ENCODE measurements at places on chromosomes 12 and 14.

GRCh38 chr12:104494137-104494792, 37.5 kb downstream of the CHST11 start:
- peak; percentile 80 for DNase-seq

DNA sequence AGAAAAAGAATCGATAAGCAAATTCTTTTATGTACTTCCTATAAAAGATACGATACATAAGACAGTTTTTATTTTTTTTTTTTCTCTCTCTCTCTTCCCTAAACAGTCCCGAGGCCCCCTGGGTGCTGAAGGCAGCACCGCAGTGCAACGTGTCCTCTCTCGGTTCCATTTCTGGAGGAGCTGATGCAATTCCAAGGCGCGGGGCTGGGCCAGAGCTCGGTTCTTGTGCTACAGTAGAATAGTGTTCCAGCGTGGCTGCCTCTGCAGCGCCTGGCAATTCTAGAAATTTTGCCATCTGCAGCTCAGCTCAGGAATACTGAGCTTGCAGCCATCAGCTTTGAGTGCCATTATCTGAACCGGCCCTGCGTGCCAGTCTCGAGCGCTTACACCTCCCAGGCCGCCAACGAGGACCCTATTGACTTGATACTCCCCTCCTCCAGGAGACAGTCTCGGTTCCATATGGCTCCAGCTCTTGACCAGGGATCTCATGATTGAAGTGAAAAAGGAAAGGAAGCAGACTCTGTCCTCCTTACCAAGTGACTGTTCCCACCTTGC, 630 bp downstream of the ALDH1L2 start:
- DNase-seq, result peak; percentile 60

GRCh38 chr14:61965030-61965745, 203.0 kb downstream of the SNAPC1 start:
- no peak for DNase-seq

DNA sequence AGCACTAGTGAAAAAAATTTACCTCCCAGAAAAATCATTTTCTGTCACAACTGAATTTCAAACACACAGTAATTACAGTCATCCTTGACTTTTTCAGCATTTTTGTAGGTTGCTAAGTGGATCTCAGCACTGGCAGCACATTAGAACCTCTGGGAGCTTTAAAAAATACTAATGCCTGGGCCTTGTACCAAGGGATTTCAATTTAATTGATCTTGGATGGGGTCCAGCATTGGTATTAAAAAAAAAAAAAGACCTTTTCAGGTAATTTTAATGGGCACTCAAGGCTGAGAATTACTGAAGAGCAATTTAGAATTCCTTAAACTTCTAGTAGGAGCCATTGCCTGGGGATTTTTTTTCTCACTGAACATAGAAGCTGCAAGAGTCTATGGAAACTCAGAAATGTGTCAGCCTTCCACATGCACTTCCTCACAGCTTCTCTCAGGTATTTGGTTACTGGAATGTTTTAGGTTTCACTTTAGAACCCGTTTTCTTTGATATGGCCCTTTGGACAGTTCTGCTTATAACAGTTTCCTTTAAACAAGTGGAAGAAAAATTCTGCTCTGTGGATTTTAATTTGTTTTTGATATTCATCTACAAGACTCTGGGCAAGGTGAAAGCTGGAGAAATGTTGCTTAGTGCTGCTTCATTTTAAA, 88.5 kb upstream of the DACT1 start:
- DNase-seq, result no peak

GRCh38 chr12:30417697-30418231, 277.9 kb downstream of the IPO8 start:
- DNase-seq, result no peak

DNA sequence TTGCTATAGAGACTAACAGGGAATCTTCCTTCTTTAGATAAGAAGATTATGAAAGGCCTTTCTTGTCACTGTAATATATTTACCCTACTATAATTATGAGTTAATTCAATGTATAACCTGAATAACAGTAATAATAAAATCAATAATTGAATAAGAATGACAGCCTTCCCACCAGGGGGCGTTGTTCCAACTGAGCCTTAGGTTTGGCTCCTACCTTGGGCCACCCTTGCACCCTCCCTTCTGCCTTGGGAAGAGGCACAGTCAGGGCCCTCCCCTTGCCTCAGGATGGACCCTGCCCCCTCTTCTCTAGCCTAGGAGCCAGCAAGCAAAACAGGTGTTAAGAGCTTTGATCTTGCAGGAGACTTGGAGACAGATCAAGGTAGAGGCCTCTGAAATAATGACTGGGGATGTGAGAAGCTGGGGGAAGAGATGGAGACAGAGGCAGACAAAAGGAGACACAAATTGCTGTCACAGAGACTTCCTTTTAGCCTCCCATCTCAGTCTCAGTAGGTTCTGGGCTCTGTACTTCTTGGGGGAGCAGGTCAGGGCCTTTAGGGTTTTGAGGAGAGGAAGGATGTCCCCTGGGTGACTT, 40.1 kb upstream of the CISTR start:
- peak; percentile 64 for DNase-seq

- peak; percentile 76 for DNase-seq
Measured at GRCh38 chr14:104689109-104689880, at the start of gene INF2. INF2 (plus strand) TSS chr14:104689618; CDS start chr14:104701366, 11,748 bp downstream.

DNA sequence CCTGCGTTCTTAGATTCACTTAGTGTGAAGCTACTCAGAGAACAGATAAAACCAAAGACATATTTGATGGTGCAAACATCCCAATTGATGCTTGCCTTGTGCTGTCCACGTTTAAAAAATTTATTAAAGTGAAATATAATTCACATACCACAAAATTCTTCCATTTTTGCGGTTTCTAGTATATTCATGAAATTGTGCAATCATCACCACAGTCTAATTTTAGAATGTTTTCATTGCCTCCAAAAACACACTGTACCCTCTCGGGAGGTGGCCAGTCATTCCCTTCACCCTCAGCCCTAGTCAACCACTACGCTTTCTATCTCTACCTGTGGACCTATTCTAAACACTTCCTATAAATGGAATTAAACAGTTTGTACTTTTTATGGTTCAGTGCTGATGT, 1109.2 kb downstream of the FLRT2 start:
- DNase-seq, result no peak

- DNase-seq, result no peak
Measured at GRCh38 chr12:84998341-84998740, 37.7 kb downstream of the TSPAN19 start.

DNA sequence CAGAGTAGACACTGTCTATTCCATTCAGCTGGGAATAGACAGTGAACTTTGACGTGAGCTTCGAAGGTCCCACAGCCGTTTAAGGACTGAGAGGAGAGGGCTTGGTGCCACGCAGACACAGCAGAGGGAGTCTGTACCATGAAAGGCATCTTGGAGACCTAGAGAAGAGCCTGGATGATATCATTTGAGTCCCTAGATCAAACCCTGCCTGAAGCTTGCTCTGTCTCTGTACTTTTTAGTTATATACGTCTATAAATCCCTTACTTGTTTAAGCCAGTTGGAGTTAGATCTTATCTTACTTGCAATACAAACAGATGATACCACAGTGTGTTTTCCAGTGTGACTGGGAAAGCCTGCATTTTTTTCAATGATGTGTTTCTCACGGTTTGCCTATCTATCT, 128.9 kb upstream of the RTL1 start:
- DNase-seq, result no peak

GRCh38 chr14:94394581-94395207, 6.3 kb upstream of the SERPINA1 start:
- DNase-seq, result no peak

DNA sequence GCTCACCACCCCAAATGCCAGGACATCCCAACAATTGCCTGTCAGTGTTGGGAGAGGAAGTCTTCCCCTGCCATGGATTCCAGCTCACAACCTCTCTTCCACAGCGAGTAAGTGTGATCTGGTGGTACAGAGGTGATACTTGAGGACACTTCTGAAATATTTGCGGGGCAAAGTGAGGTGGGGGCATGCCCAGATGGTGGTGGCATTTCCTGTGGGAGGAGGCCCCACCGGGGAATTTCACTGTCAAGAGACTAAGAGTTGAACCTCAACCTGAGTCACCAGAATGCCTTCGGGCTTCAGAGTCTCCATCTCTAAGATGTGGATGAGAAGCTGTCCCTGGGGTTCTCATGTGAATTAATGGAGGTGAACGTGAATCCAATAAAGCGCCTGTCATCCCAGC, 122.3 kb upstream of the RFLNA start:
- DNase-seq, result no peak

- DNase-seq, result no peak
Measured at GRCh38 chr12:12445882-12446181, 89.0 kb downstream of the BORCS5 start.

DNA sequence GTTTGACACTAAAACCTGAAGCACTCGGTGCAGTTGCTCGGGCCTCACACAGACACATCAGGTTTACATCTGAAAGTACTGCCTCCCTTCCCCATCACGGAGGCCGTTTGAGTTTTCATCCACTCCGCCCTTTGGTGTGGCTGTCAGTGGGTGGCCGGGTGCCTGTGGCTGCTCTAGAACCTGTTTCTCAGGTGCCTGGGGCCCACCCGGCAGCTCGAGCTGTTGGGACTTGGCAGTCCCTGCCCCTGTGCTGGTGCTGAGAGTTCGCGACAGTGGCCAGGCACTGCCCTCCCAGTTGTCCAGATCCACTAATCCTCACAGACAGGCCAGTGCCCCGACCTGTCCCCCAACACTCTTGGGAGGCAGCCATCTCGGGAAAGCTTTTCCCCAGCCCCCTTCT, 22.4 kb downstream of the XRCC3 start:
- DNase-seq, result no peak

GRCh38 chr12:99522456-99522855, 125.1 kb upstream of the GARIN6 start:
- no peak for DNase-seq

- DNase-seq, result no peak
Measured at GRCh38 chr12:24185782-24186181, 236.3 kb upstream of the SOX5 start.

DNA sequence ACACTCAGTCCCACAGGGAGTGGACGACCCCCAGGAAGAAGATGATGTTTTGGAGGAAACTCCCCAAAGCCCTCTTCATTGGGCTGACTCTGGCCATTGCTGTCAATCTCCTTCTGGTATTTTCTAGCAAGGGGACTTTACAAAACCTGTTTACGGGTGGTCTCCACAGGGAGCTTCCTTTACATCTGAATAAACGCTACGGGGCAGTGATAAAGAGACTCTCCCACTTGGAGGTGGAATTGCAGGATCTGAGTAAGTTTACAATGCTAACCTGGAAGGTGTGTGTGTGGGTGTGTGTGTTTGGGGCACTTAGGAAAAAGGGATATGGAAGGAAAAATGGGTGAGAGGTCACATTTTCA, 416 bp downstream of the GALNT8 start:
- DNase-seq, result no peak

GRCh38 chr12:77122236-77122635, 56.9 kb upstream of the E2F7 start:
- no peak for DNase-seq

DNA sequence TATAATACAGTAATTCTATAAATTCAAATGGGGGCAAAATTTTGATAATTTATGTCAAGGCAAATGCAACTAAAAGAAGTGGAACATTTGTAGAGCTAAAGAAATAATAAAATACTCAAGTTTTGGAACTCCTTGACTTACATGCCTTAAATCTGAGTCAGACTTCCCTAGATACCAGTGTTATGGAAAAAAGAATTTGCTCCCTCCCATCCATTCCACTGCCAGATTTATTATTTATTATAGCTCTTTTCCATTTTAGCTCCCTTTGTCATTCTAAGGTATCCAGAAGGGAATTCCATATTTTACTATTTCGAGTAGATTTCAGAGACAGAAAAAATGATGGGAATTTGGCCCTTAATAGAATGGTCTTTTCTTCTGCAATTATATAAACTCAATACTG, 44.0 kb downstream of the RHOJ start:
- no peak for DNase-seq

- no peak for DNase-seq
Measured at GRCh38 chr14:81384900-81385299, 15.2 kb downstream of the STON2 start.

GRCh38 chr14:104794099-104794498, 1.4 kb downstream of the AKT1 start:
- DNase-seq, result peak; percentile 81

GRCh38 chr14:21267886-21268616, 1.2 kb downstream of the HNRNPC start:
- DNase-seq, result no peak

DNA sequence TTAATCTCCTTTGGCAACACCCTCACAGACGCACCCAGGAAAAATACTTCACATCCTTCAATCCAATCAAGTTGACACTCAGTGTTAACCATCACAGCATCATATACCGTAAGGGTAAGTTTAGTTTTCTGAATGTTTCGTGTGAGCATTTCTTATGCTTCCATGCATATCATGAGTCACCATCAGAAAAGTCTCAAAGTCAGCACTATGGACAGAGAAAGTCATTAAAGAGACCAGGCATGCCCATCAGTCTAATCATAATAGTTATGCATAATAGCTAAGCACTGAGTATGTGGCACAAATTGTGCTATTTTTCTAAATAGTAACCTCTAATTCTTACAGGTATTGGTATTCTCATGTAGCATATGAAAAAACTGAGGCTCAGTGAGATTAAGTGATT, 158.8 kb upstream of the PRMT8 start:
- DNase-seq, result no peak

DNA sequence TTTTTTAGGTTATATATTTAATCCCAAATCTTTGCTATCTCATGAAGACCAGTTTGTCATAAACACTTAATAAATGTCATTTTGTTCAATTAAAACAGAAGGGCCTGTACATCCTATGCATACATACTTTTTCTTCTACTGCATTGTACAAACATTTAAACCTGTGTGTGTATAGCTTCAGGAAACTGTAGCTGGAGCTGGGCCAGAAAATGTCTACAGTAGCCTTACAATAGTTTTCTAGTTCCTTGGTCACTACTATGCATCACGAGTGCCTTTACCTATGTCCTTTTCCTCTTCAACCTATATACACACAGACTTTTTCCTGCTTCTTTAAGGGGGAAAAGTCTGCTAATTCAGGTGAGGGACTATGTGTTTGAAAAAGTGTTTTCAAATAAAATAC, 302.8 kb downstream of the PAWR start:
- no peak for DNase-seq

- DNase-seq, result no peak
Measured at GRCh38 chr12:8855891-8856290, 33.5 kb downstream of the A2ML1 start.

Data from activated CD8-positive, alpha-beta memory T cell treated with anti-CD3 and anti-CD28 coated beads for 24 hours (primary cell).